ENCODE measurements at places on chromosomes 12 and 14.

DNA sequence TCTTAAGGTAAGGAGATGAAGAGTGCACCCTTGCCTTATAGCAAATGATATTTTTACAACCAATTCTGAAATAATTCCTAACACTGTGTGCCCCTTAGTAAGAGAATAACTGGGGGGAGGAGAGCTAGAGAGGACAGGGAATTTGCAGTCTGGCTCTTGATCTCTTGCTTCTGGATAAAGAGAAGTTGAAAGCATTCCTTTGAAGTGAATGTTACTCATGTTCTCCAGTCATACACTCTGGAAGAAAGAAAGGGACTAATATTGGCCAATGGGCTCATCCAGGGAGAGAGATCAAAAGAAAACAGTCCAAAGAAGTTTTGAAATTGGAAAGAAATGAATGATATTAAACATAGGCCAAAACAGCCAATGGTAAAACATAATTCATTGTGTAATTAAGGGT, 25.3 kb downstream of the C12orf75 start:
- no peak for DNase-seq

GRCh38 chr14:89640141-89640540, 223.1 kb upstream of the FOXN3 start:
- no peak for DNase-seq

DNA sequence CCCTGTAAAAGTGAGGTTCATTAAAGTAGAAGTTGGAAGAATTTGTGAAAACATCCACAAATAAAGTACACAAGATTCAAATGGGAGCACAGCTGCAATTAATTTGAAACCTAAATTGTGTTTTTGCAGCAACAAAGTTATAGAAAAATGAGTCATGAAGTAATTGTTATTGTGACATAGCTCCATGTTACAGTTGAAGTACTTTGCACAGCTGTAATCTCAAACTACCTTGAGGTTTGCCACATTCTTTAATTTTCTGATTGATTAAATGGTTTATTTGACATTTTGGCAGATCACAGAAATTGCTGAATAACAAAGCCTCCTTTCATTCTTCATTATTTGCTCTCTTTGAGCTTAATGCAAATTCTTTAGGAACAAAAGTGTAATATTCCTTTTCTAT, 111.3 kb downstream of the RMST start:
- DNase-seq = no peak

DNA sequence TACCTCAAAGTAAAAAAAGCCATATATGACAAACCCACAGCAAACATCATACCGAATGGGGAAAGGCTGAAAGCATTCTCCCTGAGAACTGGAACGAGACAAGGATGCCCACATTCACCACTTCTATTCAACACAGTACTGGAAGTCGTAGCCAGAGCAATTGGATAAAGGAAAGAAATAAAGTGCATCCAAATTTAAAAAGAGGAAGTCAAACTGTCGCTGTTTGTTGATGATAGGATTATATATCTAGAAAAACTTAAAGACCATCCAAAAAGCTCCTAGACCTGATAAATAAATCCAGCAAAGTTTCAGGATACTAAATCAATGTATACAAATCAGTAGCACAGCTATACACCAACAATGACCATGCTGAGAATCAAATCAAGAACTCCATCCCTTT, 5.2 kb downstream of the NDUFA12 start:
- no peak for DNase-seq

DNA sequence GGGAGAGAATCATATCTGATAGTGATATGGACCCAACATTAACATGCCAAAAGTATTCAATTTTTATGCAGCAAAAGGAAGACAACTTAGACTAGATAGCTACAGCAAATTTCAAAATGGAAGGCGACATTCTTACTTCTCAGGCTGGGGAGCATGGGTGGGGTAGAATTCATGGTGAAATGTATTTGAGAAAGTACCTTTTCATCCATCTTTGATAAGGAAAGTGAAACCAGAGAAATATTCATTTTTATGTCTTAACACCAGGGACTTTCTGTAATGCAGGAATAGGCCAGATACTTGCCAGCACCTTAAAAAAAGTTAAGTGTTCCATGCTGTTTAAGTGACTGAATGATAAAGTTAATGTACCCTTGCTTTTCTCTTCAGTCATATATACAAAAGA, 13.4 kb downstream of the BTG1 start:
- no peak for DNase-seq

GRCh38 chr12:130828895-130829294, 10.2 kb downstream of the STX2 start:
- no peak for DNase-seq

DNA sequence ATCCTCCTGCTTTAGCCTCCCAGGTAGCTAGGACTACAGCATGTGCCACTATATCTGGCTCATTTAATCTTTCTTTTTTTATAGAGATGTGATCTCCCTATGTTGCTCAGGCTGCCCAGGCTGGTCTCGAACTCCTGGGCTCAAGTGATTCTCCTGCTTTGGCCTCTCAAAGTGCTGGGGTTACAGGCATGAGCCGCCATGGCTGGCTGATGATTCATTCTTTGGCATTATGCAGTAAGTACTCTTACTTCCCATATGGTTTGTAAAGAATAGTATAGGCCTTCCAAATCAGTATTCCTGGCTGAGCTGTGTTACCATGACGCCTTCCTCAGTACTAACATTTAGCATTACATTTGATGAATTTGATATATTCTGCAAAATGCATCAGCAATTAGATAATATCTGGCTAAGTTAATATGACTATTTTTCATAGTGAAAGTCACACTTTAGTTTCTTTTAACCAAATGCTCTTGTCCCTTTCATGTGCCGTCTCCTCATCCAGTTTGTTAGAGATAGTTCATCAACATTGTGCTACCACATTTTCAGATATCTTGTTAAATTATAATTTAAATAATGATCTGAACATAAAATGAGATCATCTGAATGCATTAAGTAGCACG, 3.2 kb upstream of the MIA2 start:
- no peak for DNase-seq

GRCh38 chr12:106644335-106645073, 61.7 kb downstream of the RFX4 start:
- no peak for DNase-seq

DNA sequence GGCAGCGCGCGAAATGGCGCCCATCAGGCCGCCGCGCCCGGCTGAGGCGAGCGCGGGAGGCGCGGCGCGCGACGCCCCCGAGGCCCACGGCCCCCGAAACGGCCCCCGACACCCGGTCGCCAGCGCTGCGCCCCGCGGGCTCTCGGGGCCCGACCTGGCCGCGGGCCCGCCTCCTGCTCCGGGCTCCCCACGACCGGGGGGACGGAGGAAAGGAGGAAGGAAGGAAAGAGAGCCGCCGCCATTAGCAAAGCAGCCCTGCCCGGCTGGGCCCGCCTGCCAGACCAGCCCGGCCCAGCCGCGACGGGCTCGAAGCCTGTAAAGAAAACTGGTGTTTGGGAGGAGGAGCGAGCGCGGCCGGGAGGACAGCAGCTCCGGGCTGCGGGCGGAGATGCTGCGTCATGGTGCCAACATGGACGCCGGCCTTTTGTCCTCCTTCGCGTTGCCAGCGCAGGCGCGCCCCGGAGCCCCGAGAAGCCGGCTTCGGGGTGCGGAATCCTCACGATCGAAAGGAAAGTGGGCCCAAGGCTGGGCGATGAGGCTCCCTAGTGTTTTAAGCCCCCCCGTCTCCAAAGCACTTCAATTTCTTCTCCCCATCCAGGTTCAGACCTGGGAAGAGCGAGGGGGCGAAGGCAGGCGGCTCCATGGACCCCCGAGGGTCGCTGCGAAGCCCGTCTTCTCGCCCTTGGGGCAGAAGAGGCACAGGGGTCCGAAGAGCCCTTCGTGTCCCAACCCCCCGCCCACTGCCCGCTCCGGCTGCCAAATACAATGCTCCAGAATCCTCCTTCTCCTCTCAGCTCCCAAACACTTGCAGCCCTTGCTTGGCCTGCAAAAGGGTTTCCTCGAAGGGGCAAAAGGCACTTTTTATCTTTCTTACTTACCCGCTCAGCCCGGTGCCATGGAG, 2.9 kb upstream of the SETD1B start:
- peak; percentile 60 for DNase-seq

DNA sequence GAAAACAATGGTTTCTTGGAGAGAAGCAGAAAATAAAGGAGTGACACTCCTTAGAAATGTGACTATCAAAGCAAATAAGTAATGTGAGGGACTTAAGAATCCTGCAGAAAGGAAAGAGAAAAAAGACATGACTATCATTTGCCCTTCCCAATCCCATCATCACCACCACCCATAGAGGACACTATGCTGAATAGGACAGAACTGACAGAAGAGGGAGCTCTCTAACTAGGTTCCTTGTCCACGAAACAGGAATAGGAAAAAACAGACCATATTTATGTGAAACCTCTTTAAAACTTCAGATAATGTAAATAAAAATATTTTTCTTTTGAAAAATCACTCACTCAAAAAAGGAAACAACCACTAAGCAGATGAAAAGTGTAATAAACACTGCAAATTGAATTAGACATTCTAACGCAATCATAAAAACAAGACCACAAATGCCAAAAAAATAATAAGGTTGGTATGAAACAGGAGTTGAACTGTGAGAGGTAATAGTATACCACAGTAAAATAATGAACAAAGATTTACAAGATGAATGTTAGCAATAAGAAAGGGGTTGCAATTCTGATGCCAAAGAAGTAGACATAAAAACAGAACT, 24.1 kb downstream of the KLRD1 start:
- DNase-seq = no peak

GRCh38 chr12:80195074-80195726, 95.9 kb downstream of the OTOGL start:
- DNase-seq = no peak

- no peak for DNase-seq
Measured at GRCh38 chr14:86091811-86092210, 561.9 kb downstream of the FLRT2 start.

- DNase-seq = no peak
Measured at GRCh38 chr14:73249564-73250316, 12.4 kb downstream of the PAPLN start.

DNA sequence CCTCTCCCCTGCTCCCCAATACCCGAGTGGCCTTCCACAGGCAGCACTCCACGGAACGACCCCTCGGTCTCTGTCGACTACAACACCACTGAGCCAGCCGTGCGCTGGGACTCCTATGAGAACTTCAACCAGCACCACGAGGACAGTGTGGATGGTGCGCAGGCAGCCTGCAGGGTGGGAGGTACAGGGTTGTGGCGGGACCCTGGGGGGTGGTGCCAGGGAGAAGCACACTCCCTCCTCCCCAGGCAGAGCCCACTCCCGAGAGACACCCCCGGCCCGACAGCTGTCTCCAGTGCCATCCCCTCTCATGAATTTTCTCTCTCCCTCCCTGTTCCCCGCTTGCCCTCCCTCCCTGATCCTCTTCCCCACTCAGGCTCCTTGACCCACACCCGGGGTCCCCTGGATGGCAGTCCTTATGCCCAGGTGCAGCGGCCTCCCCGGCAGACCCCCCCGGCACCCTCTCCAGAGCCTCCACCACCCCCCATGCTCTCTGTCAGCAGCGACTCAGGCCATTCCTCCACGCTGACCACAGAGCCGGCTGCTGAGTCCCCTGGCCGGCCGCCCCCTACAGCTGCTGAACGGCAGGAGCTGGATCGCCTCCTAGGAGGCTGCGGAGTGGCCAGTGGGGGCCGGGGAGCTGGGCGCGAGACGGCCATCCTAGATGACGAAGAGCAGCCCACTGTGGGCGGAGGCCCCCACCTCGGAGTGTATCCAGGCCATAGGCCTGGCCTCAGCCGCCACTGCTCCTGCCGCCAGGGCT, 9.0 kb downstream of the TNS2 start:
- no peak for DNase-seq

GRCh38 chr14:23104591-23105347, at the start of gene CIROP:
Gene CIROP, minus strand, starts transcription at chr14:23104989. Its CDS starts 69 bp downstream, at chr14:23104920.
- no peak for DNase-seq

GRCh38 chr14:101495827-101496775, 65.2 kb upstream of the DIO3 start:
- no peak for DNase-seq

- DNase-seq = no peak
Measured at GRCh38 chr12:52245259-52245961, 12.4 kb downstream of the KRT7 start.

DNA sequence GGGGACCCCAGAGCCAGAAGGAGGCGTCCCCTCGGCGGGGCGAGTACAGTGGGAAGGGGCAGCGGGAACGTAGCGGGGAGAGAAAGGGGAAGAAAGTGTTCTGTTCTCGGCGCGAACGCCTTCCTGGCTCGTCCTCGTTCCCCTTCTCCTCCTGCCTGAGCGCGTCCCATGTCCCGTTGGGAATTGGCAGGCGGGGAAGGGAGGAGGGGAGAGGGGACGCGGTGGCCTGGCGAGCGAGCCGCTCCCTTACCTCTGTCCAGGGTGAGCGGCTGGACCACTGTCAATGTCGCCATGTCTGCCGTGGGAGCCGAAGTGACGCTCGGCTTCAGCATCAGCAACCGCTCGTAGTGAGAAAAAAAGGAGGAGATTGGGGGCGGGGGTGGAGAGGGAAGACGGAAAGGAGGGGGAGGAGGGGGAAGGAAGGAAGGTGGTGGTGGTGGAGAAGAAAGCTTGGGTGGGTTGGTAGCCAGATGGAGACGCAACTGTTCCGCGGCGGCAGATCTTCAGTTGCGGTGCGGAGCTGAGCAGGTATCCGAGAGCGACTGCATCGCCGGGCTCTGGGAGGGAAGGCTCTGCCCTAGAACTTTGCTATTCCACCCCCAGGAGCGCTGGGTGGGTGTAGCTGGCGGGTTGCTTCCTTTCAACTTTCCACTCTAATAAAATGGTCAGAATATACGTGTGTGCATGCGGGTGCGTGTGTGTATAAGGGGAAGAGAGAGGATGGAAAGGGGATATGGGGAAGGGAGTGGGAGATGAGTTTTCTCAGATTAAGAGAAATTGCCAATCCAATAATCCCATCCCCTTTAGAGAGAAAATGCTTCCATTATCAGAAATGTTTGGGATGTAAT, at the start of gene LIN7A:
Gene LIN7A, minus strand, starts transcription at position 544 of the 848 bp plus-strand sequence. Its CDS starts 212 bp downstream, at position 332.
- DNase-seq = no peak

DNA sequence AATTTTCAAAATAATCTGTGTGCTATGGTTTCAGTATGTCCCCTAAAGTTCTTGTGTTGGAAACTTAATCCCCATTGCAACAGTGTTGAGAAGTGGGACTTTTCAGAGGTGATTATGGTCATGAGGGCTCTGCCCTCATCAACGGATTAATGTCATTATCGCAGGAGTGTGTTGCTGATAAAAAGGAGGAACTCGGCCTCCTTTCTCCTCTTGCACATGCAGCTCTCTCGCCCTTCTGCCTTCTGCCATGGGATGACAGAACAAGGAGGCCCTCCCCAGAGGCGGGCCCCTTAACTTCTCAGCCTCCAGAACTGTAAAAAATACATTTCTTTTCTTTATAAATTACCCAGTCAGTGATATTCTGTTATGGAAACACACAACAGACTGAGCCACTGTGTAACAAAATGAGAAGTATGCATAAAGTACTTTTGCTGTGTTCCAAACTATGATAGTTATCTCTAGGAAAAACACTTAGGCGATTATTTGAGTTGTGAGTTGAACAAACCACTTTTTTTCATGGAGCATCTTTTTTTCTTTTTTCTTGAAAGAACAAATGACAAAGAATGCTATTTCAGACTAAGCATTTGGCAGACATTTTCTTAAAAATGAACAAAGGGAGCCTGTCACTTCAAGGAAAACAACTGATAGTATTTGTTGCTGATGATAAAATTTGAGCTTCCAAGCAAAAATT, 134.8 kb upstream of the FUT8 start:
- no peak for DNase-seq

Measured in T-helper 22 cell (primary cell).